Ureter (tissue), 1 donor: ENCODE measurements at places on chromosomes 2 and 18. TPM values are rescaled to one million over a fixed set of nuclear protein-coding genes. Genes with fewer than 3 reads are reported as not detected.

IL37 gene
- total RNA-seq, result not detected

INHBB gene
- total RNA-seq, result 10.8 TPM

PAX8 gene
- total RNA-seq, result 160 TPM

GRCh38 chr2:130843321-130843985 is 6.7 kb downstream of the ARHGEF4 start:
- DNase-seq, result no peak
